ENCODE measurements at places on chromosomes 4 and X. TPM values are rescaled to one million over a fixed set of nuclear protein-coding genes. Genes with fewer than 3 reads are reported as not detected.
A peak's percentile ranks its signal among the peaks of the same experiment; 100 is the strongest.

The YY2 gene
- 1.4 TPM for total RNA-seq

The MAGEA12 gene
- not detected for total RNA-seq

The ETNPPL gene
- not detected for total RNA-seq

The GAGE12E gene
- not detected for total RNA-seq

The POU3F4 gene
- total RNA-seq = not detected

GRCh38 chrX:133575501-133576136 is 160.3 kb upstream of the GPC4 start:
- DNase-seq = no peak

DNA sequence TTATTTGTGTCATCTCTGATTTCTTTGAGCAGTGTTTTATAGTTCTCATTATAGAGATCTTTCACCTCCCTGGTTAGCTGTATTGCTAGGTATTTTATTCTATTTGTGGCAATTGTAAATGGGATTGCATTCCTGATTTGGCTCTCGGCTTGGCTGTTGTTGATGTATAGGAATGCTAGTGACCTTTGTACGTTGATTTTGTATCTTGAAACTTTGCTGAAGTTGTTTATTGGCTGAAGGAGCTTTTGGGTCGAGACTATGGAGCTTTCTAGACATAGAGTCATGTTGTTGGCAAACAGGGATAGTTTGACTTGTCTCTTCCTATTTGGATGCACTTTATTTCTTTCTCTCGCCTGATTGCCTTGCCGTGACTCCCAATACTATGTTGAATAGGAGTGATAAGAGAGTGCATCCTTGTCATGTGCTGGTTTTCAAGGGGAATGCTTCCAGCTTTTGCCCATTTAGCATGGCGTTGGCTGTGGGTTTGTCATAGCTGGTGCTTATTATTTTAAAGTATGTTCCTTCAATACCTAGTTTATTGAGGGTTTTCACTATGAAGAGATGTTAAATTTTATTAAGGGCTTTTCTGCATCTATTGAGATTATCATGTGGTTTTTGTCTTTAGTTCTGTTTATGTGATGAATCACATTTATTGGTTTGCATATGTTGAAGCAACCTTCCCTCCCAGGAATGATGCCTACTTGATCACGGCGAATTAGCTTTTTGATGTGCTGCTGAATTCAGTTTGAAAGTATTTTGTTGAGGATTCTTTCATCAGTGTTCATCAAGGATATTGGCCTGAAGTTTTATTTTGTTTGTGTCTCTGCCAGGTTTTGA is 72.7 kb upstream of the BOD1L1 start:
- no peak for DNase-seq

DNA sequence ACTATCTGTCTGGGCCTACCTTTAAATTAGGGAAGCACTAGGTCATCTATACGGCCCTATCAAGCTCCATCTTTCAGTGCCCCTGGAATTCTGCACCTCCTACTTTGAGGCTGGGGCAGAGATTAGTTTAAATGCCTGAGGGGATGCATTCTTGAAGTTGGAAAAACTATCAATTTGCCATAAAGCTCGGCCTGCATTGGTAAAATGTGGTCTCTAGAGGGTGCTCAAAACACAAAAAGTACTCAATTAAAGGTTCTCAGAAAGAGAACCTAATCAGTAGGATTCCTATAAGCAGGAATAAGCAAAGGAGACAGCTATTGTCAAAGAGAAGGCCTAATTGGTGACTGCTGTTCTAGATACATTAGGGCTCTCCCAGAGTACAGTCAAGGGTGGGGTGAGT is 111.7 kb downstream of the AMER1 start:
- no peak for DNase-seq

DNA sequence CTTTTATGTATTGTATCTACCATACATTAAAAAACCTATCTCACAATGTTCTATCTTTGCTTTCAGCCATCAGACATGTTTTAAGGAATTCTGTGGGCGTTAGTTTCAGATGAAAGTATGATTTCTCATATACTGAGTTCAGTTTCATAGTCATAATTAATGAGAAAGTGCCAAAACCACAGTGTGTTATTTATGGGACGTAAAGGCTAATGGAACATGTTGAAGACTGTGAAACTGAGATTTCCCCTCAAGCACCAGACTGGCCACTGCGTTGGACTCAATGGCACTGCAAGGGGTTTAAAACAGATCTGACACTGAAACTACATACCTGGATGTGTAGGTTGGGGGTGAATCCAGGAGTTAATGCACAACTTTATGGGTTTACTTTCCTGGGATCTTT is 32.0 kb downstream of the F8 start:
- DNase-seq = no peak

DNA sequence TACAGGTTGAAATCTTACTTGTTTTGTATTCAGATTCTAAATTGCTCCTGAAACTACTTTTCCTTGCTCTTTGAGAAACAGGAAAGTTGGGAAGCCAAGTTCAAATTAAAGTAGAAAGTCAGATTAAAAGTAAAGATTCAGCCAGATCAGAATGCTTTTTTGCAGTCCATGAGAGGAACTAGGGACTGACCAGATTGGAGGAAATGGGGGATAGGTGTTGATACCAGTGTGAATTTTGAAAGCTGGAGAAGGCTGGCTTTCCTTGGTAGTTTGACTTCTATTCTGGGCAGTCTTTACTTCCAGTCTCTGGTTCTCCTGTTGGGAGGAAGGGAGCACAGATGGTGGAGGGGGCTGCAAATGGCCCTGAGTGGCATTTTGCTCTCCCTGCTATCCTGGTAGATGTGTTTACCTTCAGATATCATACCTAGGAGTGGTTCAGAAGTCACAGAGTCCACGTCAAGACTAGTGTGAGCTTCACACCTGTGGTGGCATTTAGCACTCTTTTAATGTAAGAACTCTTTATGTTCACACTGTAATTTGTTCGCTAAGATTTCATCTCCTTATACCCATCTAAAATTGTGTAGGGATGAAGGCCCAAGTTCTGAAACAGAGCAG is 68.8 kb downstream of the FNIP2 start:
- no peak for DNase-seq

GRCh38 chrX:15769300-15769954 is 20.9 kb upstream of the ZRSR2 start:
- DNase-seq = no peak

DNA sequence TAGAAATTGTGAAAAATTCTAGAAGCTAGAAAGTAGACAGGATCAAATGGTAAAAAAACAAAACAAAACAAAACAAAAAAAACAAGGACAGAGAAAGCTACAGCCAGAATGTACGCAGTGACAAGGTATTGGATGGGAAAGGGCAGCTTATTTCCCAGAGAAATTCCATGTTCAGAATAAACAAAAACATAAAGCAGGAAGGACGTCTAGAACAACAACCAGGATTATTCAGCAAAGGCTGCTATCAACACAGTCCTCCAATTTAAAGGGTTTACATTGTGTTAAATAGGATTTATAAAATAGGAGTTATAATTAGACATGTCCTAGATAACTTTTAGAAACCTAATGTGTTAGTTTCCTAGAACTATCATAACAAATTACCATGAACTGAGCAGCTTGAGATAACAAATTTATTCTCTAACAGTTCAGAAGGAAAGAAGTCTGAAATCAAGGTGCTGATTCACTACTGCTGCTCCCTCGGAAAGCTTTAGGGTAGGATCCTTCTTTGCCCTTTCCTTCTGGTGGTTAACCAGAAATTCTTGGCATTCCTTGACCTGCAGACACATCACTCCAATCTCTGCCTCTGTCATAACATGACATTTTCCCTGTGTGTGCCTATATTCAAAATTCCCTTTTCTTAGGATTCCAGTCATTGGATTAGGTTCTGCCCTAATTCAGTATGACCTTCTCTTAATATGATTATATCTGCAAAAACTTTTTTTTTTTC is 175.6 kb downstream of the SNCA start:
- no peak for DNase-seq

DNA sequence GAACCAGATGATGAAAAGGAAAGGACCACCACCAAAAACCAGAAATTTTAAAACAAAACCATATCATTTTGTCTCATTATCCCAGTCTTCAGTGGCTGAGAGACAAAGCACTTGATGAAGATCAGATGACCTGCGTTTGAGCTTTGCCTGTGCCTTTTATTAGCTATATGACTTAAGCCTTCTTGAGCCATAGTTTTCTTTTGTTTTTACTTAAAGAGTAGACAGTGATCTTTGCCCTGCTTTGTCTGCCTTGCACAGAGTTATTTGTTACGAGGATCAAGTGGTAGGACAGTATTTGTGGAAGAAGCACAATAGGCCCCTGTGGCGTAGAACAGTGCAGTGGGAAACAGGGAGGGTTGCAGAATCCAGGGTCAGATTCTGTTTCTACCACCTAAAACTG is 89.9 kb downstream of the SLC10A6 start:
- no peak for DNase-seq

GRCh38 chrX:123773258-123773988 is 40.6 kb upstream of the THOC2 start:
- DNase-seq = no peak

GRCh38 chr4:99816545-99817308 is at the start of gene DAPP1:
DAPP1 (plus strand) TSS chr4:99816827; CDS start chr4:99816914, 87 bp downstream.
- DNase-seq = peak; percentile 55

- no peak for DNase-seq
Observed at GRCh38 chr4:167222099-167222498, 12.2 kb downstream of the SPOCK3 start.

DNA sequence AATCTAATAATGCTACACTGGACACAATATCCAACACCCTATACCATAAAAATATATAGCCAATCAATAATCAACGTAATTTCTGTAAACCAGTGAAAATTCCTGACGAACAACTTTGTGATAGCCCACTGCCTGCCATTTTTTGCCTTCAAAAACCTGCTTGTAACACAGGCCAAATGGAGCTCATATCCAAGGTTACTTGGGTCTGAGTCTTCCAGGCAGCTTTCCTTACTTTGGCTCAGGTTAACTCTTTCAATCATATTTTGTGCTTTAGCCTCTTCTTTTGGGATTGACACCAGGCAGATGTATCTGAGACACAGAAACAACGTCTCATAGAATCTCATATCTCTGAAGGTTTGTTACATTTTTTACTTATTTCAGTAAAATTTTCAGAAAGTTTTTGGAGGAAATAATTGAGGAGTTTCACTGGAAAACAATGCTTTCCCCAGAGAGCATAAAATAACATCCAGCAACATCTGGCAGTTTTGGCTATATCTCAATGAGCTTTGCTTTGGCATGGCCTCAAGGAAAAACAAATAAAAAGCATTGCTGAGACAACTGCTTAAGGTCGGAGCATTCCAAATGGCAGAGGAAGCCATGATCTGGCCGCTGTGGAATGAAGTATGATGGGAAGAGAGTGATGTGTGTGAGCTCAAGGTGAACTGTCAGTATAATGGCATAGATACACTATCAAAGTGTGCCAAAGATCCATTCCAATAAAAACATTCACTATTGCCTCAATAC is 162.9 kb upstream of the SPIN4 start:
- DNase-seq = no peak

GRCh38 chrX:49238735-49239134 is 3.5 kb downstream of the CCDC22 start:
- no peak for DNase-seq

DNA sequence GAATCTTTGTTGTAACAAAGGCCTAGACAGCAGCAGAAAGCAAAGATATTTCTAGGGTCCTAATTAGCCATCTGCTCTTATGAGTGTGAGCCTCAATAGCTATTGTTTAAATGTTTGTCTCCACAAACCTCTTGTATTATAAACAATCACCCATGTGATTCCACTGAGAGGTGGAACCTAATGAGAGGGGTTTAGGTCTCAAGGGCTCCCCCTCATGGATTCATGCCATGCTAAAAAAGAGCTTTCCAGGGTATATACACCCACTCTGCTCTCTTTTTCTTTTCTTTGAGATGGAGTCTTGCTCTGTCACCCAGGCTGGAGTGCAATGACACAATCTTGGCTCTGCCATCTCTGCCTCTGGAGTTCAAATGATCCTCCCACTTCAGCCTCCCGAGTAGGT is 42.1 kb downstream of the TRIM61 start:
- no peak for DNase-seq

- no peak for DNase-seq
Observed at GRCh38 chr4:34417160-34417559, 1827.2 kb downstream of the ARAP2 start.

DNA sequence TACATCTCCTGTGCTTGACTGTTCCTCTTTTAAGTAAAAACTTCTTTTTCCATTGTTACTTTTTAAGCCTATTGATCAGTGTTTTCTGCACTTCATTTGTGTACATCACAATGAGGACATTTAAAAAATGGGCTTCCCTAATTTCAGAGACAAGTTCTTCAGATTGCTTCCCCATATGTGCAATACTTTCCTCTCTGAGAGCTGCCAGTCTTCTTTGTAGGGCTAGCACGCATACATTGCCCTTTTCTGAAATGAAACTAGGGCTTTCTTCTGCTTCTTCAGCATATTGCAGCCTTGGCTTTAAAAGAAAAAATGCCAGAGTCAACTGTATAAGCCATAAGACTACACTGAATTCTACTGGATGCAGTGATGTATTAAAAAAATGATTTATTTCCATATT is 37.8 kb downstream of the FAT4 start:
- no peak for DNase-seq

- DNase-seq = no peak
Observed at GRCh38 chrX:96182366-96182765, 502.3 kb upstream of the DIAPH2 start.

GRCh38 chr4:7052313-7052712 is 9.1 kb downstream of the TADA2B start:
- DNase-seq = no peak

DNA sequence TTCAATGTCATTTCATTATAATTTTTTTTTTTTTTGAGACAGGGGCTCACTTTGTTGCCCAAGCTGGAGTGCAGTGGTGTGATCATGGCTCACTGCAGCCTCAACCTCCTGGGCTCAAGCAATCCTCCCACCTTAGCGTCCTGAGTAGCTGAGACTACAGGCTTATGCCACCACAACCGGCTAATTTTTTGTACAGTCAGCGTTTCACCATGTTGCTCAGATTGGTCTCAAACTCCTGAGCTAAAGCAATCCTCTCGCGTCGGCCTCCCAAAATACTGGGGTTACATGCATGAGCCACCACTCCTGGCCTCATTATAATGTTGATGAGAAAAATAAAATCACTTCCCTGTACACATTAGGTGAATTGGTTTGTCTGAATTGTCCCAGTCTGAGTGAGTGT is 16.9 kb downstream of the TAF7L start:
- no peak for DNase-seq

- no peak for DNase-seq
Observed at GRCh38 chr4:53780736-53781400, 189.6 kb upstream of the LNX1 start.

DNA sequence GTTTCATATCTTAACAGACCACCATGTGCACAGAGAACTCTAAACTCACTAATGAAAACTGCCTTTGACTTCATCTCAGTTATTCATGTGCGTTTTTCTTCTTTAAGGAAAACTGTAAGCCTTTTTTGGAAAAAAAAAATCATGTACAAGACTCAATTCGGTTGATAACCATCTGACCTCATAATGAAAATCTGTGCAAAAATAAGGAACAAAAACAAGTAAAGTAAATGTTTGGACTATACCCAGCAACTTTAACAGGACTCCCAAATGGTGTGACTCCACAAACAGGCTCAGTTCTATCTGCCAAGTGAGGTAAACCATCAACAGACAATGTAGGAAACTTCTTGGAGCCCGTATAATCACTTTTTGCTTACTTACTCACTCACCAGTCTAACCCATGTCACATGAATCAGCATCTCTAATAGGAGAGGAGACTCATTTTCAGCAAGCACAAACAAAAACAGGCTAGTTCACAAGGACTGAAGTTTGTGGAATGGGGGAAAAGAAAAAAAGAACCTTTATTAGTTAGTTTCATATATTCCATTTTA is 9.3 kb downstream of the APOO start:
- DNase-seq = no peak
